ENCODE measurements at places on chromosomes 4 and X.

GRCh38 chrX:42027367-42028000, 104.1 kb upstream of the CASK start:
- no peak for DNase-seq

- DNase-seq: no peak
Measured at GRCh38 chr4:104494185-104494584, 509 bp downstream of the CXXC4 start.

- peak; percentile 9 for DNase-seq
Measured at GRCh38 chr4:54913751-54914526, 211.5 kb downstream of the KDR start.

DNA sequence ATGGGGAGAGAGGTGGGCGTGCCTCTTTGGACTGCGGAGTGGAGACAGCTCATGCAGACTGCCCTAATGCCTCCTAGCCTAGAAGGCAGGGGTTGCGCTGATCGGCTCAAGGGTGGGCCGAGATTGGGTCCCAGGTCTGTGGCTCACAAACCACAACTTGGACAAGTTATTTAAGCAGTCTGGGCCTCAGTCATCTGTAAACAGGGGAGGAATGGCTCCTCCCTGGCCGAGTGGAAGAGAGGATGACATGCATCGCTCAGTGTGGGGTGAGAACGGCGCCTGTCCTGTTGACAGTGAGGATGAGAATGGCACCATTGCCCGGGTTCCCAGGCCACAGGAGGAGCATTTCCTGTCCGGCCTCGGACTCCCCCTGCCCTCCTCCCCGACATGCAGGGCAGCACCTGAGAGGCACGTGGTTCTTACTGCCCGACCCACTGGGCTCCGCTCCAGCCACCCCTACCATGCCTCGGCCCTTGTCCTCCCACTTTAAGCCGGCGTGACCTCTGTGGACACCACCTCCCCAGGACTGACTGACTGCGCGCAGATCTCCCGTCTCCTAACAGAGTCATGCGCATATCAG, 40.3 kb upstream of the GRPEL1 start:
- DNase-seq: no peak

- DNase-seq: no peak
Measured at GRCh38 chrX:153596981-153597750, 1.8 kb downstream of the CCNQ start.

DNA sequence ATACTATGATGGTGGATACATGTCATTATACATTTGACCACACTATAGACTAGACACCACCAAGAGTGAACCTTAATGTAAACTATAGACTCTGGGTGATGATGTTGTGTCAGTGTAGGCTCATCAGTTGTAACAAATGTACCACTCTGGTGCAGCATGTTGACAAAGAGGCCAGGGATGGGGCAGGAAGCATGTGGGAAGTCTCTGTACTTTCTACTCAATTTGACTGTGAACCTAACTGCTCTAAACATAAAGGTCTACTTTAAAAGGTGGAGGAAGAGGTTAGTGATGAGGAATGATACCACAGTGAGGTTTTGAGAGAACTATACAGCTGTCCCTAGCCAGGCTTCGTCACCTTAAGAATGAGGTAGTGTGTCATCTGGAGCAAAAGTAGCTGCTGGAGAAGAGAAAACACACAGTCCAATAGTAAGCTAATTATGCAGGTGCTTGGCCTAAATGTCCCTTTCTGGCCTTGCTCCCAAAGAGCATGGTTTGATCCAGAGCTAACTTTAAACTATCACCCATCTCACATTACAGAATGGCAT, 38.4 kb downstream of the GRSF1 start:
- DNase-seq: no peak
